Lung (tissue), 17 donors: ENCODE measurements at places on chromosomes 3 and 15. TPM values are rescaled to one million over a fixed set of nuclear protein-coding genes. Genes with fewer than 3 reads are reported as not detected.

GRCh38 chr3:125023833-125024555 lies 31.8 kb downstream of the HEG1 start:
- no peak for DNase-seq

DNA sequence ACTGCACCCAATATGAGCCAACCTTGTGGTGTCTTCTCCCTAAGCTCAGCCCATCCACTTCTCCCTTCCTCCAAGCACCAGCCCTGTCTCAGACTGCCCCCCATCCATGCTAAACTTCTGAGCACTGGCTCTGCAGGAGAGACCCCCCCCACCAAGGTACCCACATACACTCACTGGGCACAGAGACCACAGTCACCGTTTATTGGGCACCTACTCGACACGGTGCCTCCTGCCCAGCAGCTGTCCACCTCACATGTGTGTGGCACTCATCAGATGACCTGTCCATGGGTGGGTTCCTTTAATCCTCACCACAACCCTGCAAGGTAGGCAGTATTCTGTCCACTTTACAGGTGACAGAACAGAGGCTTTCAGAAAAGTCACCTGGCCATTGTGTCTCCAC lies 22.3 kb upstream of the SFMBT1 start:
- DNase-seq = no peak

GRCh38 chr3:11632564-11632963 lies 11.2 kb downstream of the VGLL4 start:
- no peak for DNase-seq

THPO gene
- total RNA-seq = 0.31 TPM

DNA sequence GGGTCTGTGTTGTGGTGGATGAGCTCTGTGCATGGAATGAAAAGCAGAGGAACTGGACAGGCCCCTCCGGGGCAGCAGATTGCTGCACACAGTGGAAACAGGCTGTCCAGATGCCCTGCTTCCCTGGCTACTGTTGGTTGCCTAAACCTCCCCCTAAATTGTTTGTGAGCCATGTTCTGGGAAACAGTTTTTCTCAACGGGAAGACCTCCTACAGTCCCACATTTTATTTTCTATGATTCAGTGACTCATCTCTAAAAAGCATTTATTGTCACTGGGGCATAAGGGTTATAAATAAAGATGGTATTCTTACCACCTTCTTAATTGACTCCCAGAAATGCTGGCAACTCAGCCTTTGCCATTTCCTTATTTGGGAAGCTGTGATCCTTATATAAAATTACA lies 20.3 kb upstream of the PTPN9 start:
- DNase-seq = no peak

DNA sequence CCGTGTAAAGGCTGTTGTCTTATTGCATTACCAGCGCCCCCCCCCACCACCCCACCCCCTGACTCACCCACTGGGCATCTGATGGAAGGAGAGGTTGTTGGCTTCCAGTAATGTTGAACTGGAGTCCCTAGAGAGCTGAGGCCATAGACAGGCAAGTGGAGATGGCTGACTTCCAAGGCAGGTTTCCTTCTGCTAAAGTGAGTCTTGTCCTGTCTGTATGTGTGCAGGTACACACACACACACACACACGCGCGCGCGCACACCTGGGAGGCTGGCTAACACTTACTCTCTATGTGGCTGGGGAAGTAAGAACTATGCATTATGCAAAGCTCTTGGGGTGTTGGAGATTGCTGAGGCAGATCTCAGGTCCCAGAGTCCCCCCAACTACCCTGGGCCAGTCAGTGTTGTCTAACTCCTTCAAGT lies 1.6 kb upstream of the KY start:
- DNase-seq = peak; percentile 52

GRCh38 chr15:68589053-68589452 lies 10.3 kb downstream of the CORO2B start:
- no peak for DNase-seq

GRCh38 chr15:66996094-66996493 lies 69.3 kb upstream of the SMAD3 start:
- DNase-seq = no peak

DNA sequence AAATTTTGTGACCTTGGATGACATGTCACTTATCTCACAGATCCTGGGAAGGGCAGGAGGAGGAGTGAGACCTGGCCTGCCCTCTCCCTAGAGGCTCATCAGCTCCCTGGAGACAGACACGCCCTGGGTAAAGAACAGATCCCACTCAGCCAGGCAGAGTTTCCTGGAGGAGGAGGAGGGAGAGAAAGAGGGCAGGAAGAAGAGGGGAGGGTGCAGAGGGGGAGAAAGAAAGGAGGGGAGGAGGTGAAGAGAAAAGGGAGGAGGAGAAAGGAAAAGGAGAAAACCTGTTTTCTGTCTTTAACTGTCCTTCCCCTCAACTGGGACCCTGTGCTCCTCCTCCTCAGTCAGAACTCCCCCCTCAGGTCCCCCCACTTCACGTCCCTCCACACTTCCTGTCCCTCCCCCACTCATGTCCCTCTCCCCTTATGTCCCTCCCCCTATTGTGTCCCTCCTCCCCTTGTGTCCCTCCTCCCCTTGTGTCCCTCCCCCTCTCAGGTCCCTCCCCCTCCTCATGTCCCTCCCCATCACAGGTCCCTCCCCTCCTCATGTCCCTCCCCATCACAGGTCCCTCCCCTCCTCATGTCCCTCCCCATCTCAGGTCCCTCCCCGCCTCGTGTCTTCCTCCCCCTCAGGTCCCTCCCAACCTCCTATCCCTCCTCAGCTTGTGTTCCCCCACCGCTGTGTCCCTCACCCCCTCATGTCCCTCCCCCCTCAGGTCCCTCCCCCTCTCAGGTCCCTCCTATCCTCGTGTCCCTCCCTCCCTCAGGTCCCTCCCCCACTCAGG lies 52.3 kb upstream of the CGNL1 start:
- no peak for DNase-seq

CELSR3 gene
- total RNA-seq = 1.7 TPM

TMEM40 gene
- total RNA-seq = 2.0 TPM

STRA6 gene
- 2.6 TPM for total RNA-seq

VGLL3 gene
- 32.8 TPM for total RNA-seq

CNTN6 gene
- total RNA-seq = 22.7 TPM

SMAD6 gene
- total RNA-seq = 67.9 TPM

MKRN3 gene
- total RNA-seq = not detected

GRCh38 chr3:147398813-147399534 lies 7.4 kb downstream of the ZIC4 start:
- no peak for DNase-seq

- DNase-seq = peak; percentile 13
Observed at GRCh38 chr15:92294759-92295158, 98.9 kb upstream of the ST8SIA2 start.

DNA sequence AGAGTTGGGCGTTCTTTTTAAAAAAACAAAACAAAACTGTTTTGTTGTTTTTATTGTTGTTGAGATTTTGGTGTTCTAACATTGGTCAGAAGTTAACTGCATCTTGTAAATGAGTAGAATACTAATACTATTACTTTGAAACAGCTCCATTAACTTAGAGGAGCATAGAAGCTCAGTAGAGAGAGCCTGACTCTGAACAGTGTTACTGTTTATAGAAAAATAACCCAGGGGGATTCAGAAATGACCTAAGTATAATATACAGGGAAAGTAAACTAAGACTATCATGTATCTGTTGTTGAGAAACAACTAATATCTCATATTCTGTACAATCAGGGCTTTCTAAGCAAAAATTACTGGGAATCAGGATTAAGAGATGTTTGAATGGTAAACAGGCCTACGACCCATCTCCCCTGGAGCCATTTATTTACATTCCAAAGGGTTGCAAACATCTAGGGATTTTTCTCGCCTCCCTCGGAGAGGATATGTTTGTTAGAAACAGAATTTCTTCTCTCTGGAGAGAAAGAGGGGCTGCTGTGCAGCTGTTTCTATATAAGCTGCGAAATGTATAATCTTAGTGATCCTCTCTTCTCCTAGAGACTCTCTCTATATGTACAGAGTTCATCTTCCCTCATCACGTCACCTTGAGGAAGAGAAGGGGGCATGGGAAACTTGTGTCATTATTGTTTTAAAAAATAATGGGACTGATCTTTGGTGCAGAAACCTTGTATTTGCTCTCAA lies 827.5 kb upstream of the DPPA4 start:
- peak; percentile 31 for DNase-seq

- peak; percentile 83 for DNase-seq
Observed at GRCh38 chr3:150079029-150079739, 108.5 kb upstream of the PFN2 start.

DUSP7 gene
- total RNA-seq = 16.5 TPM

- DNase-seq = no peak
Observed at GRCh38 chr3:55651011-55651410, 163.9 kb upstream of the WNT5A start.

DNA sequence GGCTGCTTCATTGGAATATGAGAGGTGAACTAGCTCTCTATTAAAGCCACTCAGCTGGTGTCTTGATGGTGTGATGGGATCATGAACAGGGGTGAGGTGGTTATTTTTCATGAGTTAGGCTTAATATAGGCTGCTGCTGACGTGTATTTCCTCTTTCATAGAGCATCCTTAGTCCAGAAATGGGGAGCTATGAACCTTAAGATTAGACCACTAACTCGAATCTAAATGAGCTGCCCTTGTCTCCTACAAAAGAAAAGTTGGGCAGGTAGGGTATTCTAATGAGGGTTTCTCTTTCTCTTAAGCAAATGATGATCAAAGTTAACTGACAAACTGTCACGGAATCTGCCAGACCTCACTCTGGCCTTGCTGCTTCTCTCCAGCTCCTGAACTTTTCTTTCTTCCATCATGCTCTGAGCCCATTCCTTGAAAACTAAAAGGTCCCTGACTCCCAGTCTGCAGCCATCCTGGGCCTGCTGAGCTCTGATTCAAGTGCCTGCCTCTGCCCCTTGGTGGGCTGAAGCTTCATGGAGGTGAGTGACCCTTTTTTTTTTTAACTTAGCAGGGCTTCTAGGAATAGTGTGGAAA lies at the start of gene TRIM69:
Gene TRIM69 (plus strand): TSS at position 348 of the 585 bp plus-strand sequence. CDS start 177 bp downstream, at position 525.
- no peak for DNase-seq

GRAMD1C gene
- 7.5 TPM for total RNA-seq

GRCh38 chr15:88745696-88746095 lies 57.5 kb upstream of the ACAN start:
- no peak for DNase-seq

- DNase-seq = no peak
Observed at GRCh38 chr3:76943058-76943457, 96.8 kb upstream of the ROBO2 start.

TM6SF1 gene
- 4.3 TPM for total RNA-seq

- DNase-seq = no peak
Observed at GRCh38 chr3:15572138-15572537, 29.2 kb downstream of the HACL1 start.

- DNase-seq = no peak
Observed at GRCh38 chr3:2714834-2715233, 395.3 kb downstream of the IL5RA start.

DNA sequence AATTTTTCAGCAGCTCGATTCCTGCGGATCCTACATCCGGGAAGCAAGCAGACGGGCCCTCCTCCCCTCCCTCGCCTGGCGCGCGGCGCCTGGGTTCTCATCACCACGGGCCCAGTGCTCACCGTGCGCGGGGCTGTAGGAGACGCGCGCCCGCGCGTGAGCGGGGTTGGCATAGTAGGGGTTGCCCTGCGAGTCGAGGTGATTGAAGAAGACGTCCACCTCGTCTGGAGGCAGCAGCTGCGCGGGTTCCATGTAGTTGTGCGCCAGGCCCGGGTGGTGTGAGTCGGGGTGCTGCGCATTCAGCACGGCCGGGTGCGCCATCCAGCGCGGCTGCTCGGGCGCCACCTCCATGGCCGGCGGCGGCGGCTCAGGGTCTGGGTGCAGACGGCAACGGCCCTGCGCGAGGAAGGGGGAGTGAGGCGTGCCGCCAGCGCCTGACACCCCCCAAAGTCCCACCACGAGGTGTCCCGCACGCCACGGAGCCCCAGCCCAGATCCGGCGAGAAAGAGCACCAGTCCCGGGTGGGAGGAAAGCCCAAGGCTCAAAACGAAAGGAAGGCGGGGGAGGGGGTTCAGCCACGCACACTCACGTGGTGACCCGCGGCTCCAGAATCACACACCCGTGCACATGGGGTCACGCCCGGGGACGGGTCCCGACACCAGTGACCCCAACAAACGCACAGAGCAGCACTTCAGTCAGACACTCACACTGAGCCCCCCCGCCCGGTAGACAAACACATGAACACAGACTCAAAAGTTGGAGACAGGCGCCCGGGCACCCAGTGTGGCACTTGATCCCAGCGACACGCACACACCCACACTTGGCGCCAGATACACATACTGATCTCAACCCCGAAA lies 6.1 kb downstream of the GATA2 start:
- DNase-seq = peak; percentile 30

PTH1R gene
- 14.7 TPM for total RNA-seq

DNA sequence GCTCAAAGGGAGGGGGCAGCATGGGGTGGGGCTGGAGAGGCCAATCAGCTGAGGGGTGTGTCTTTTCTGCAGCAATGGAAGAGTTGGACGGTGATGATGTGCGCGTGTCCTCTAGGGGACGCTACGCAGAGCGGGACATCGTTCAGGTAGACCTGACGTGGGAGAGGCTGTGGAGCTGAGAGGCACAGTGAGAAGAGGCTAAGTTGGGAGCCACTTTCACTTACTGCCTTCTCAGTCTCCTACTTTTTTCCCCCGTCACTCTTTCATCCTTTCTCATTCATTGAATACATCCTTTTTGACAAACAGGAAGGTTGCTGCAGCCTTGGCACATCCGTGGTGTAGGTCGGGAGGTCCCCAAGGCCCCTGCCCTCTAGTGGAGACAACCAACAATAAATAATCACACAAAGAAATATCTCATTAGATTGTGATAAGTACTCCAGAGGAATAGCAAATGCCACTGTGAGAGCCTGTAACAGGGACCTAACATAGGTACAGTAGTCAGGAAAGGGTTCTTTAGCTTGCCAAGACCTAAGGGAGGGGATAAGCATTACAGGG lies 4.4 kb upstream of the BRPF1 start:
- no peak for DNase-seq

DNA sequence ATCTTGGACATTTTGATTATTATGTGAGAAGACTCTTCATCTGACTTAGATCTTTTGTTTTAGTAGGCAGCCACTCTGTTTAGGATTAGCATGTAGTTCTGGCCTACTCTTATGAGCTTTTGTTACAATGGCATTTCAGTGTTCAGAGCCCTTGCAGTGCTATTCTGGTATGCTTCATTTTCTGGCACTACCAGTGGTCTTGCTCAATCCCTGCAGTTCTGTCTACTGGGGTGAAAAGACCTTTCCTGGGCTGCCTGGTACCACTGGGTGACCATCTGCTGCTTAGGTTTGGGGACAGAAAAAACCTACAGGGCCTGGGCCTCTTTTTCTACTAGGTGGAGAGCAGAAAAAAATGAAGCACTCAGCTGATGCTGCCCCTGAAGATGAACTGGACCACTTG lies 42.5 kb downstream of the IL16 start:
- peak; percentile 20 for DNase-seq

GRCh38 chr3:115658032-115658336 lies 34.7 kb downstream of the GAP43 start:
- DNase-seq = no peak

DNA sequence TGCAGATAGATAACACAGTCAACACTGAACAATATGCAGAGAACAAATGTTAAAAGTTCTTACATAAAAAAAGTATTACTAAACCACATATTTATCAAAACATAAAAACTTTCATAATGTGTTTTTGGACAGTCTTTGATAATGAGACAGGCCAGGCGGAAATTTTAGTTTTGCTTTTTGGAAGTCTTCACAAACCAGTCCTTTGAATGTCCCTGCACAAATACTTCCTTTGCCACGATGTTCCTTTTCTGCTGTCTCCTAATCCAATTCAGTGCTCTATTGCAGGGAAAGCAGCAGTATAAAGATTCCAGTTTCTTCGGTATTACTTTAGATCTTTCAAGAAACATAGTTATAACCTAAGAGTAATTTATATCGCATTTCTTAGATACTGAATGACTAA lies 135.9 kb downstream of the TBL1XR1 start:
- DNase-seq = no peak

- DNase-seq = no peak
Observed at GRCh38 chr15:60235951-60236710, 161.7 kb downstream of the ANXA2 start.
